ENCODE measurements at places on chromosomes 11 and 22. TPM values are rescaled to one million over a fixed set of nuclear protein-coding genes. Genes with fewer than 3 reads are reported as not detected.

GRCh38 chr22:31742115-31742514 lies 7.8 kb downstream of the PRR14L start:
- no peaks in the 10 kb centered on the region for H3K27me3 ChIP-seq
- peaks cover 9% of the 10 kb centered on the region for H3K36me3 ChIP-seq
- no peak overlapping the region for H3K4me3 ChIP-seq
- no peaks in the 10 kb centered on the region for H3K4me1 ChIP-seq
- no peak overlapping the region for H3K27ac ChIP-seq

GRCh38 chr11:104946907-104947306 lies 21.5 kb downstream of the CASP4 start:
- DNase-seq: no peak
- H3K27me3 ChIP-seq: no peaks in the 10 kb centered on the region
- H3K36me3 ChIP-seq: peaks cover 81% of the 10 kb centered on the region
- H3K27ac ChIP-seq: no peak overlapping the region
- no peak overlapping the region for H3K4me3 ChIP-seq
- no peaks in the 10 kb centered on the region for H3K4me1 ChIP-seq

INS gene
- not detected for total RNA-seq

APOBEC3A gene
- not detected for total RNA-seq

GRCh38 chr22:46971764-46972125 lies 209.3 kb downstream of the TBC1D22A start:
- H3K36me3 ChIP-seq: peaks cover 25% of the 10 kb centered on the region
- no peaks in the 10 kb centered on the region for H3K27me3 ChIP-seq
- peak overlapping the region; percentile 59 for H3K27ac ChIP-seq
- no peak overlapping the region for H3K4me3 ChIP-seq

GRCh38 chr11:108854346-108854745 lies 189.5 kb downstream of the DDX10 start:
- no peak for DNase-seq
- no peak overlapping the region for H3K27ac ChIP-seq
- H3K4me1 ChIP-seq: peaks cover 8% of the 10 kb centered on the region
- H3K4me3 ChIP-seq: peak overlapping the region; percentile 21

DNA sequence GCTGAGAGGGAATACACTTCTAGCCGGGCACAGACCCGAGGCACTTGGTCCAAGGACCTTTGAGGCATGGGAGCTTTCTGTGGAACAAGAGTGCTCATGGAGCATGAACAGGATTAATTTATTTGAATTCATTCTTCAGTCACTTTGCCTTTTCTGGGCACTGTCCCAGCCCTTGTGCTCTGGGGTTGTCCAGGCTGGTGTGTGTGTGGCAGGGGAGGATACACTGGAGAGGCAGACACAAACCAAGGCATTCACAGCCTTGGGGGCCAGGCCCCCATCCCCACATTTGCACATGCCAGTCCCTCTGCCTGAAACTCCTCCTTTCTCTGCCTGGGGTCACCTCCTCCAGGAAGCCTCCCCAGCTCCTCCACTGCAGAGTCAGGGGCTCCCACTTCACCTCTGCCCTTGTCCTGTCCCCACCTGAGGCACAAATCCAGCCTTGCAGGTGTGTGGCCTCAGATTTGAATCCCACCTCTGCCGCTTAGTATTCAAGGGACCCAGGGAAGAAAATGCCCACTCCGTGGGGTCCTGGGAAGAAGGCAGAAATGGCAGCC lies 55.5 kb downstream of the MYO7A start:
- H3K27ac ChIP-seq: no peak overlapping the region
- no peak for DNase-seq
- H3K4me1 ChIP-seq: no peaks in the 10 kb centered on the region
- H3K27me3 ChIP-seq: no peaks in the 10 kb centered on the region
- no peaks in the 10 kb centered on the region for H3K36me3 ChIP-seq

Data from suprapubic skin (tissue), 4 donors.